ENCODE measurements at places on chromosomes 1 and 21. TPM values are rescaled to one million over a fixed set of nuclear protein-coding genes. Genes with fewer than 3 reads are reported as not detected.

Gene RNF186
- total RNA-seq: not detected

Gene OLIG2
- not detected for total RNA-seq

Gene PIK3C2B
- total RNA-seq: 0.76 TPM

Gene DYNLT5
- 2.3 TPM for total RNA-seq

Gene IFI6
- total RNA-seq: 31.9 TPM

Gene TRNP1
- total RNA-seq: 311 TPM

Gene NUDT4B
- total RNA-seq: 24.0 TPM

Gene DNASE2B
- total RNA-seq: not detected

Gene NECTIN4
- not detected for total RNA-seq

Gene TRIM63
- not detected for total RNA-seq

Gene CFAP107
- total RNA-seq: not detected

Gene DFFB
- 18.3 TPM for total RNA-seq

Gene CTSS
- 2.5 TPM for total RNA-seq

Gene TTC3
- 244 TPM for total RNA-seq

Gene NHLH2
- not detected for total RNA-seq

Gene DPT
- total RNA-seq: 11.8 TPM

Gene AMPD1
- not detected for total RNA-seq

Gene MTARC2
- total RNA-seq: 1.9 TPM

Gene SELE
- not detected for total RNA-seq

Gene TNFRSF18
- not detected for total RNA-seq

Gene MED8
- total RNA-seq: 53.5 TPM

Gene C1orf94
- total RNA-seq: not detected

Gene FCGR3B
- not detected for total RNA-seq

Gene DNAJC28
- 0.38 TPM for total RNA-seq

Gene CRYBG2
- not detected for total RNA-seq

Gene PCNX2
- 13.7 TPM for total RNA-seq

Gene ZNF695
- total RNA-seq: 1.2 TPM

Gene BACH1
- total RNA-seq: 52.7 TPM

Gene CFHR5
- total RNA-seq: not detected
